ENCODE measurements at places on chromosomes 2 and 18.

DNA sequence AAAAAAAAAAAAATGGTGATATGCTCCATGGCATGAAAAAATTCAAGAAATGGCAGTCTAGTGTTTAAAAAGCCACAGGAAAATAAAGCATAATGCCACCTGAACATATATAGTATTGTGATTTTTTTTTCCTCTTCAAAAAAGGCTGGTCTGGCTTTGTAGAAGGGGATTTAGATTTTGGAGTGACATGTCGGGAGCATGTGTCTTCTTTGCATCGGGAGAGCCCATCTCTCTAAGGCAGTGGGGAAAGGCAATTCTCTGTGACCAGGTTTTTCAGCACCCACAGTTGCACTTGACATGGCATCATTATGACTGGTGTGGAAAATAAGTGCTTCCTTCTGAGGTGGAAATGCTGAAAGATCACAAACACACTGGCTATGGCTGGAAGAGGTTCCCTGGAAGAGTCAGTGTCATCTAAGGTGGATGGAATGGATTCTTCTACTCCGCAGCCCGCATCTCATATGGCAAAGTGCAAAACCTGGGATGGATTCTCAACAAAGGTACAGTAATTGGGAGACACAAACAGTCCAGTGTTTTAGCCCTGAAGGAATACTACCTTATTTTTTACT lies 172.5 kb downstream of the AGAP1 start:
- peak; percentile 80 for DNase-seq

GRCh38 chr2:6995391-6996097 lies 78.3 kb downstream of the RNF144A start:
- DNase-seq: no peak

DNA sequence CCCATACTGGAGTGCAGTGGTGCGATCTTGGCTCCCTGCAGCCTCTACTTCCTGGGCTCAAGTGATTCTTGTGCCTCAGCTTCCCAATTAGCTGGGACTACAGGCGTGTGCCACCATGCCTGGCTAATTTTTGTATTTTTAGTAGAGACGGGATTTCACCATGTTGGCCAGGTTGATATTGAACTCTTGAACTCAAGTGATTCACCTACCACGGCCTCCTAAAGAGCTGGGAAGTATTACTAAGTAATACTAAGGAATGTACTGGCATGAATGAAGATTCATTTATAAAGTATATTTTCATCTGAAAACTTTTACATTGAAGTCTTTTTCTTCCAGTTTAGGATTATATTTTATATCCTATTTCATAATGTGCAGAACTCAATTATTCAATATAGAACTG lies 38.1 kb downstream of the NUP35 start:
- DNase-seq: no peak

- no peak for DNase-seq
Measured at GRCh38 chr2:121287146-121287798, 2.3 kb upstream of the TFCP2L1 start.

GRCh38 chr2:168212167-168212566 lies 35.2 kb downstream of the STK39 start:
- no peak for DNase-seq

- no peak for DNase-seq
Measured at GRCh38 chr2:212237350-212238095, 301.1 kb downstream of the ERBB4 start.

DNA sequence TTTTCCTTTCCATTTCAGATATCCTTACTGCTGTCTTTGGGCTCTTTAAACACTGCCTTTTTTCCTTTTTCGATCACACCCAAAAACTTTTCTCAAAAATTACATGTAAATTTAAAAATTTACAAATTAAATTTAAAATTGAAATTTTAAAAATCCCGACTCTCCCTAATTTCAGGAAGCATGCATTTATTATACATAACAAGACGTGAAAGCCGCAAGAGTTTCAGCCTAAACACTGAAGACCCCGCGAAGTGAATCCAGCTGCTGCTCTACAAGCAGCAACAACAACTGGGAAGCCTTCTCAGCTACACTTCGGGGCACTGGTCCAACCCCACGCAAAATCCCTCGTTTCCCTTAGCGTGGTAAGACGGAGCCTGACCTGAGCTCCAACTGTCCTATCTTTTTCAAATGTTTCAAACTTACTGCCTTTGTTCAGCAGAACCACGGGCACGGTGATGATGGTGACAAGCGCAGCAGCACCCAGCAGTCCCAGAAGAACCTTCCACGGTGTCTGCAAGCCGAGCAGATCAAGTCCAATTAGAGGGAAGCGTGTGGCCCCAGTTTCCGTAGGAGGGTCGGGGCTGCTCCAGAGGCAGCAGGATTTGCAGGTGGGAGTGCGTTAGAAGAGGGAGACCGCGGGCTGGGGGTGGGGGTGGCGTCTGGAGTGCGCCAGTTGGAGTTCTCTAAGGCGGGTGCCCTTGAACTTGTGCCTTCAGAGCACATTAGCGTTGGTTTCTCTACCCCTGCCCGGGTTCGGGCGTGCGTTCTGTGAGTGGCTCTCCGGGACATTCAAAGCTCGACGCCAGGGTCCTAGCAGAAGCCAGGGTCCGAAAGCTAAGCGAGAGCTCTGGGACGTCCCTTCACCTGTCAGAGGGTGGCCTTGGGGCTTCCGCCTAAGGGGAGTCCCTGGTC lies 783 bp downstream of the DPP4 start:
- DNase-seq: no peak

- peak; percentile 5 for DNase-seq
Measured at GRCh38 chr18:11387880-11388279, 221.5 kb upstream of the SLC35G4 start.

- no peak for DNase-seq
Measured at GRCh38 chr2:29744976-29745375, 176.4 kb downstream of the ALK start.

DNA sequence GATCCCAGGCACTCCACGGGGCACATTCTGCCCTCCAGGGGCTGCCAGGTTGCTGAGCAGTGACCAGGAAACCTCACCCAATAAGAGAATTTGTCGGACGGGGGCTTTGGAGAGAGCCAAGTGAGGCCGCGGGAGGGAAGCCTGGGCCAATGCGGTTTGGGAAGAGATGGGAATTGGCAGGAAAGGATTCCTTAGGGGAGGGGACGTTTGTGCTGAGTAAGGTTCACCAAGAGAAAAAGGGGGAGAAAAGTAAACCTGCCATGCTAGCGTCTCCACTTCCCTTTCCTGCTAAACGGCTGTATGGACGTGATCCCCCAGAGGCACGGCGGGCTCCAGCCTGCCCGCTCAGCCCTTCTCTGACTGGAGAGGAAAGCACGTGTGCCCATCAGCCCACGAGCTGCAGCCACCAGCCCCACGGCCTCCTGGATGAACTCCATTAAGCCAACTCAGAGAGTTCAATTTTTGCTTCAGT lies 194.4 kb upstream of the ID2 start:
- DNase-seq: no peak

DNA sequence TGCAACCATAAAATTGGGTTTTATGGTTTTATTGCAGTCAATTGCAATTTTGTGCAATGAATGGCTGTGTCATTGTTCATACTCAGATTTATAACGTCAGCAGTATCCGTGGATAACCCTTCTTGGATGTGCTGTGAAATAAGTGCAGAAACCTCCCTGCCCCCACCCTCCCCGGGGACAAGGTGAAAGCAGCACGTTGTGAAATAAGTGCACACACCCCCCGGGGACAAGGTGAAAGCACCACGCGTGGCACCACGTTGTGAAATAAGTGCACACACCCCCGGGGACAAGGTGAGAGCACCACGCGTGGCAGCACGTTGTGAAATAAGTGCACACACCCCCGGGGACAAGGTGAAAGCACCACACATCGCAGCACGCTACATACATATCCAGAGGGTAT lies 93.6 kb upstream of the NFATC1 start:
- DNase-seq: no peak

DNA sequence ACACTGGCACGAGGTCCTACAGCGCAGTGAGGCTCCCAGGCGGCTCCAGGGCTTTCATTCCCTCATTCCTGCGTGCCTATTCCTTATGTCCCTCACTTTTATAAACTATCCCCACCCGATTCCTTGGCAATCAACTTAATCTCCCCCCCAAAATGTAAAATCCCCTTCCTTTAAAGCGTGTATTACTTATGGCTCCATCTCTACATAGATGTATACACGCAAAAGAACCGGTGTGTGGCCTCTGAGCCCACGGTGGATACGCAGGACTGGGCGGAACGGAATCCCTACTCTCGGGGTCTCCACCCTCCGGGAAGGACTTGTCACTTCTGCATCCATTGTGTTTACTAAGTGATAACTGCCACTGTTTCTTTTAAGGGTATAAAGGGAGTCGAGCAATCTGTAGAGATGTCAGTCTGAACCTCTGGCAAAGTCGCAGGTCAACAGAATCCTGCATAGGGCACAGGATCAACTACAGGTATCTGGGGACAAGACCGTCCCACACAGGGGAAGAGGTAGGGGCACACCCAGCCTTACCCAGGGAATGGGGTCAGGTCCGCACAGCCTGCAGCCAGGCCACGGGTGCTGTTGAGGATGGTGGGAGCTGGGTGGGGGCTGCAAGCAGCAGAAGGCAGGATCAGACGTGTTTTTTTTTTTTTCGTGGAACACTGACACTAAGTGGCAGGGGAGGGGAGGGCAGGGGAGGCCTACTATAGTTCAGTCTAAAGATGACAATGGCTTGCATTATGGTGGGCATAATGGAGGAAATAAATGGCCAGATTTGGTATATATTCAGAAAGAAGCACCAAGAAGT lies 42.1 kb downstream of the HDLBP start:
- no peak for DNase-seq

GRCh38 chr2:102187496-102188150 lies 800 bp downstream of the IL1RL2 start:
- DNase-seq: no peak

GRCh38 chr2:37250869-37251740 lies 19.6 kb downstream of the NDUFAF7 start:
- no peak for DNase-seq

- DNase-seq: no peak
Measured at GRCh38 chr2:133485868-133486267, 82.4 kb downstream of the NCKAP5 start.

DNA sequence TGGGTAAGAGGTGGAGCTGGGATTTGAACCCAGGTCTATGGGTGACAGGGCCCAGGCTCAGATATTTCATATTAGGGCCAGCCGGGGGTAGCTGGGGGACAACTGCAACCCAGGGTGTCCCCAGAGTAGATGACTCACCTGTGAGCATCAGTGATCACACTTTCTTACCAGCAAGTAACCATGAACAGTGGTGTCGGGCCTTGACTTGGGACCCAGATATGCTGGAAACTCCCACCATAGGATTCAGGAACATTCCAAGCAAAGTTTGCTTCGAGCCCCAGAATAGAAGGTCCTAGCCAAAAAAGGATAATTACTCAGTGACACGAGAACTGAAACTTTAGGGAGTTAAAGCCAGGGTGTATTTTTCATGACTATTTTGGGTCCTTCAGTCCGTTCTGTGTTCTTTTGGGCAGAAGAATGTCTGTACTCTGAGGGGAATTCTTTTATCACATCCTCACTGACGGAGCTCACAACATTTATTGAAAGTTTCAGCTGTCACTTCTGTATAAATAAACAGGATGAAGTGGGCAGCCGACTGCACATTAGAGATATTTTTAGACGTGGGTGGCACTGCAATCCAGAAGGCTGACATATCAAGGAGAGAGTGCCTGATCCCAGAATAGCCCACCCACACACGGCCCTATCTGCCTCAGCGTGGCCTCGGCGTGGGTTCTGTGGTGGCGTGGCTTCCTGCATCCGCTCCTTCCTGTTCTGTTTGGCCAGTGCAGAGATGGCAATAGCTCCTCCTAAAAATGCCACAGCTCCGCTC lies 45.6 kb downstream of the RAMP1 start:
- DNase-seq: no peak

- no peak for DNase-seq
Measured at GRCh38 chr2:99615247-99615771, 125.5 kb upstream of the REV1 start.

DNA sequence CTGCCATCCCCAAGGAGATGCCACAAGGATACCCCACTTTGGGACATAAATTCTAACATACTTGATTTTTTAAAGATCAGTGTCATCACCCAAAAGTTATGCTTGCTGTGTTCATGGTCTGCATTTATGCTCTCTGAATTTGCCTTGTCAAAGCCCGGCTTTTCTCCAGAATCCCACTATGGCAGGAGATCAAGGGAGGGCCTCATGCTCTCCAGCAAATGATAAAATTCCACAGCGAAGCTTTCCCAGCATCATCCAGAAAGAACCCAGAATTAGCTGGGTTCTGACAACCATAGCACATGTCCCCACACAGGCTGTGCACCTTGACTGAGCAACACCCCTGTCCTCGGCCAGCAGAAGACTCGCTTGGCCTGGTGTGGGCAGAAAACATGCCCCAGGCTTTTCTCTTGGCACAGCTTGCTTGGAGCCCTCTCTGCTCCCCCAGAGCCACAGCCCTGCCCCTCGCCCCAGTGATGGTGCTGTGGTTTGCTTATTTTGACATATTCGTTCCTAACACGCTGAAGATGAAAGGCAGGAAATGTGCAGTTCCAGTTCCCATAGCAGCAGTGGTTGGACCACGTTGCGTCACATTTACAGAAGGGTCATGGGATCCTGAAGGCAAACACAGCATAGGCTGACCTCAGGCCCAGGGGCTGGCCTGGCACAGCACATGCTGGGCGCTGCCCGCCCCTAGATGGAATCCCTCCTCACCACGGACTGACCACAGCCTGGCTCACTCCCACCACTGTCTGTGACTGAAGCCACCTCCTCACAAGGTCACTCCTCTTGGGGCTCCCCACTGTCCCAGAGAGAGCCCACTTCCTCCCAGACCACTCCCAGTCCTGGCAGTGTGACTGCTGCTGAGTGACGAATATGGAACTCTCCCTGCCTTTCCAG lies 14.1 kb upstream of the CHRNA1 start:
- no peak for DNase-seq

- DNase-seq: no peak
Measured at GRCh38 chr2:235287375-235287733, 206.5 kb upstream of the AGAP1 start.

DNA sequence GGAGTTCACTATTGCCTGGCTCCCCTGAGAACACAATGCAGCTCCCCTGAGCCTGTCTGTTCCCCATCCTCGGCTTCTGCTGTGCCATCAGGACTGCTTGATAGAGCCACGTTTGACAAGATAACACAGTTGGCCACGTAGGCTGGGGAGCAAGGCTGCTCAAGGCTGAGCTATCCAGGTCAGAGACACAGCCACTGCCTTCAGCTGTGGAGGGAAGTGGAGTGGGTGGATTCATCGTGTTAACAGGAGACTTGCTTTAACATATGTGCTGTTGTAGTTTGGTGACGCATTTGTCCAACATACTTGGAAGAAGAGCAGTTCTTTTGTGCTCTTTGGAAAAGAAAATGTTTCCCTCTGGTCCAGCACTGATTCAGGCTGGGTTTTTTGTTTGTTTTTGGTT lies 68.8 kb downstream of the WDSUB1 start:
- DNase-seq: no peak

- no peak for DNase-seq
Measured at GRCh38 chr2:215607766-215608165, 171.9 kb upstream of the FN1 start.

DNA sequence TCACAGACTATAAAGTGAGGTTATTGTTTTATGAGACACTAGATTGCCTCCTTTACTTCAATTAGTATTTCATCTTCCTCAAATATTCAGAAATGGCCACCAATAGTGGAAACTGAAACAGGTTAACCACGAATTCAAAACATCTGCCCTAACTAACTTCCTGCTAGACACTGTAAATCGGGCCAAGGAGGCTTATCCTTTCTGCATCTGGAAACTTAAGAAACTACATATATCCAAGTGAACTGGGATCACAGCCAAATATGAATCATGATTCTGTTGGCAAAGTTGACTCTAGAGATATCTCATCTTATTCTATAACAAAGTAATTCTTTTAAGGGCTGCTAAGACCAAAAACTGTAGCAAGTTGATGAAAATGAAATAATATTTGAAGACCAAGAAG lies 136.6 kb upstream of the ZC3H15 start:
- DNase-seq: no peak

GRCh38 chr2:223989206-223989855 lies 32.1 kb downstream of the MRPL44 start:
- DNase-seq: no peak
